ENCODE measurements at places on chromosomes 1 and 21.
A peak's percentile ranks its signal among the peaks of the same experiment; 100 is the strongest.

DNA sequence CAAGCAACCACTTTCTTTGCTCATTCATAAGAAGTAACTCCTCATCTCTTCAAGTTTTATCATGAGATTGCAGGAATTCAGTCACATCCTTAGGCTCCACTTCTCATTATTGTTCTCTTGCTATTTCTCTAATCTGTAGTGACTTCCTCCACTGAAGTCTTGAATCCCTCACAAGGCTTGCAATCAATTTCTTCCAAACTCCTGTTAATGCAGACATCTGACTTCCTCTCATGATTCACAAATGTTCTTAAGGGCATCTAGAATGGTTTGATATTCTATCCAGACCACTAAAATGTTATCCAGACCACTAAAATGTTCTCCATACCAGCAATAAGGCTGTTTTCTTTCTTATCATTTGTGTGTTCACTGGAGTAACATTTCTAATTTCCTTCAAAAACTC lies 528.1 kb downstream of the DPYD start:
- peak; percentile 36 for DNase-seq

DNA sequence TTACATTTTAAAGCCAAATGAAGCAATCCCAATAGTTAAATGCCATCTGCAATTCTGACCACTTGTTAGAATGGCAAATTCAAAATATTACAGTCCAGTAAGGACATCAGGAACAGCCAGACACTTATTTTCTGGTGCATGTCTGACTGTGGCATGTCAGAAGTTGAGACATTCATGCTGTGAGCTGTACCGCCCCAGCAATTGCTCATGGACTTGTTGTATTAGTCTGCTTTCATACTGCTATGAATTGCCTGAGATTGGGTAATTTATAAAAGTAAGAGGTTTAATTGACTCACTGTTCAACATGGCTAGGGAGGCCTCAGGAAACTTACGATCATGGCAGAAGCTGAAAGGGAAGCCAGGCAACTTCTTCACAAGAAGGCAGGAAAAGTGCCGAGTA lies 19.1 kb downstream of the DDAH1 start:
- DNase-seq: peak; percentile 52

DNA sequence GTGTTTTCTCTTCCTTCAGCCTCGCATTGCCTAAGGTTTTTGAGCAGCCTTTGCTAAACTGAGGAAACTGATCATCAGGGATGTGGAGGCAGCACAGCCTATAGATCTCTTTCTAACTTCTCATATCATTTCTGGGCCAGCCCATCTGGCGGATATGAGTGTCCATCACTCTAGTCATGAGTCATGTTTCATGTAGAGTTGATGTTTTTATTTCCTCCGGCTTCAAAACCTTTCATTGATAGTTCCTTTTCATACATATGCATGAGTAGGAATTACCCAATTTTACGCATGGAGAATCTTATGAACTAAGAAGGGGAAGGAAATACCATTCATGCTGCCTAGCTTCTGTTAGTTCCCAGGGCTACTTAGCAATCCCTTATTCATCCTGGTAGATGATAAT lies 66.3 kb downstream of the SPATA46 start:
- DNase-seq: peak; percentile 31

GRCh38 chr21:27424601-27425000 lies 457.7 kb upstream of the ADAMTS5 start:
- no peak for DNase-seq

DNA sequence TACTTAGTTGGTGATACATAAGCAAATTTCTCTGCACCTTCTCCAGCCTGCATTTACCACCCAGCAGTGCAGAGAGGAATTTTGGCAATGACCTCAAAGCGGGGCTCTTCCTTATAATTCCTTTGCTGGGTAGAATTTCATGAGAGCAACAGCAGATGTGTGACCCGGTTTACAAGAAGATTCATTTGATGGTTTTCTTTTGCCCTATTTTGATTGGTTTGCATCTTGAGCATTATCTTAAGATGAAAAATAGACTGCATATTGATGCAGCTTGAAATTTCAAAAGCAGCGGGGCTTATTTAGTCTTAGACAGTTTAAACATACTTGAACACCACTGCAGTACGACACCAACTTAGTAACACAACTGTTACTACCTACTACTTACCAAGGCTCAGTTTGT lies 378.9 kb downstream of the TTLL7 start:
- no peak for DNase-seq

GRCh38 chr21:33541105-33541711 lies 709 bp downstream of the GART start:
- peak; percentile 2 for DNase-seq

DNA sequence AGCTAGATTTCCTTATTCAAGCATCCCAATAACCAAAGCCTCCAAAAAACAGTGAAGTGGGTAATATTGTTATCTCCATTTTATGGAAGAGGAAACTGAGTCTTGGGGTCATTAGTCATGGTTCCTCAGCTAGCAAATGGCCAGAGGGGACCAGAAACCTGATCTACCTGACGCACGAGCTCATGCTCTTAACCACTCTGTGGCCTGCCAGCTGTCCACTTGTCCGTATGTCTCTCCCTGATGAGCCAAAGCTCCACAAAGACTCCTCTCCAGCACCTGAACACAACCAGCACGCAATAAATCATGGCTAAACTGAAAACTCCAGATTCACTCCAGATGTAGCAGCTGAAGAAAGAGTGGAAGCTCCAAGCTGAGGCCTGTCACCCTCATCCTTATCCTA lies 5.8 kb downstream of the CAPN8 start:
- DNase-seq: no peak

GRCh38 chr1:182408435-182409075 lies 8.1 kb upstream of the TEDDM1 start:
- no peak for DNase-seq

DNA sequence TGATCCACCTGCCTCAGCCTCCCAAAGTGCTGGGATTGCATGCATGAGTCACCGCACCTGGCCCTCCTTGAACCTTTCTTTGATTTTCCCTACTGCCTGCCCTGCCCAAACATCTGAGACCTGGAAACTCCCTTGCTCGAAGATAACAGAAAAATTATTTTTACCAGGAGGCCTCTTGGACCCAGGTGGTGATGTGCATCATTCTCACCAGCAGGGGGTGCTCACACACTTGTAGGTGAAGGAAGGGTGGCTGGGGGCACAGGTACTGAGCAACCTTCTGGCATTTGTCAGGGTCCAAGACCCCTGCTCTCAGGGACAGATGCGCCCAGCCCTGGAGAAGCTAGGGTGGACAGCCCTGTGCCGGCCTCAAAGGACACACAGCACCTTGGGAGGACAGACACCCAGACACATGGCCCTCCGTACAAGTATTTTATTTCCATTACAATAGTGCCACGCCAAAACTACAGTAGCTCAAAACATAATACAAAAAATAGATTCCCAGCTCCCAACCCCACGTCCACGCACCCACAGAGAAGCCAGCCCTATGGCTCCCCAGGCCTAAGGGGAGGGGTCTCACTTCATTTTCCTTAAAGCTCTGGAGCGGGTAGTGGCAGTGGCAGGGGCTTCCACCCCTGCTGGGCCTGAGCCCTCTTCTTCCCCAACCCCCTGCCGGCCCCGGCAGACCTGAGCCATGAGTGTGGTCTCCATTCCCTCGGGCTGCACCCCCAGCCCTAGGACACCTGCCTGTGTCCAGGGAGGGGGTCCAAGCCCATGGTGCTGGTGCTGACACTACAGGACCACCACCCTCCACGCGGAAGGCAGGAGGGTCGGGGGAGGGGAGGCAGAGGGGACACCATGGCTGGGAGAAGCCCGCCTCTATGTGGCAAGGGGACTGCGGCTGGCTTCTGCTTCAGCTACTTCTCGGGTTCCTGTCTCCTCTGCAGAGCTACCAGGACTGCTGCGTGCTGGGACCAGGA lies 40.4 kb upstream of the EIF4G3 start:
- DNase-seq: peak; percentile 22

GRCh38 chr1:116323491-116323890 lies 49.6 kb upstream of the ATP1A1 start:
- DNase-seq: no peak
